ENCODE measurements at places on chromosomes 12 and 14.

GRCh38 chr14:77708749-77709148 lies 846 bp downstream of the SLIRP start:
- DNase-seq: no peak

DNA sequence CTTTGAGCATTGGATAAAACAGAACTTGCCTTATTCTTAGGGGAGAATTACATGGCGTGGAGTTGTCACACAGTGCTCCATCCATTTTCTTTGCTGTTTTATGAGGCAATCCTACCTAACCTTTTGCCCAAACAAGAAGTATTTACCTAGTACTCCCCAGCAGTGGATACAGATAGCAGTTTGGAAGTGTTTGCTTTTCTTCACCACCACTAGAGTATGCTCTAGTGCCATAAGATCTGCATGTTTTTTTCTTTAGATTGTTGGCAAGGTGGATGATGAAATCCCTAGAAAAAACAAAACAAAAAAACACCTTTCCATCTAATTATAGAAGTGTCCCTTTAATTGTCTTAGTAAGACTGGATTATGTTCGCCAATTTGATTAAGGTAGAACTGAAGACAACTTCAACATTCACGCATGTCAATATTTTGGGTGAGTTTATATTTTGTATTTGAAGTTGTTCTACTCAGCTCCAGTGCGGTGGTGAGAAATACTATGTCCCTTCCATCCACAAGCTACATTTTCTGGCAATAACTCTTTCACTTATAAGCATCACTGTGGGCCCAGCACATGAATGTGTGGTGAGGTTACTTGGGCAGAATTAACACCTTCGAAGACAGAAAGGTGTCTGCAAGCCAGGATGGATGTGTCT lies 23.6 kb upstream of the TMEM260 start:
- no peak for DNase-seq

GRCh38 chr14:63174760-63175191 lies 29.5 kb upstream of the RHOJ start:
- DNase-seq: no peak

- DNase-seq: no peak
Measured at GRCh38 chr12:59724011-59724695, 128.3 kb downstream of the SLC16A7 start.

GRCh38 chr12:6914246-6914946 lies at the start of gene ENO2:
Gene ENO2, plus strand, starts transcription at chr12:6914580. Its CDS starts 1,253 bp downstream, at chr12:6915833.
- DNase-seq: peak; percentile 51

- DNase-seq: no peak
Measured at GRCh38 chr12:110844551-110845338, 2.0 kb upstream of the CCDC63 start.

GRCh38 chr12:117052386-117053049 lies 46.7 kb downstream of the TESC start:
- no peak for DNase-seq

- no peak for DNase-seq
Measured at GRCh38 chr12:106044773-106045172, 94.0 kb downstream of the NUAK1 start.

- no peak for DNase-seq
Measured at GRCh38 chr12:24386836-24387235, 437.4 kb upstream of the SOX5 start.

DNA sequence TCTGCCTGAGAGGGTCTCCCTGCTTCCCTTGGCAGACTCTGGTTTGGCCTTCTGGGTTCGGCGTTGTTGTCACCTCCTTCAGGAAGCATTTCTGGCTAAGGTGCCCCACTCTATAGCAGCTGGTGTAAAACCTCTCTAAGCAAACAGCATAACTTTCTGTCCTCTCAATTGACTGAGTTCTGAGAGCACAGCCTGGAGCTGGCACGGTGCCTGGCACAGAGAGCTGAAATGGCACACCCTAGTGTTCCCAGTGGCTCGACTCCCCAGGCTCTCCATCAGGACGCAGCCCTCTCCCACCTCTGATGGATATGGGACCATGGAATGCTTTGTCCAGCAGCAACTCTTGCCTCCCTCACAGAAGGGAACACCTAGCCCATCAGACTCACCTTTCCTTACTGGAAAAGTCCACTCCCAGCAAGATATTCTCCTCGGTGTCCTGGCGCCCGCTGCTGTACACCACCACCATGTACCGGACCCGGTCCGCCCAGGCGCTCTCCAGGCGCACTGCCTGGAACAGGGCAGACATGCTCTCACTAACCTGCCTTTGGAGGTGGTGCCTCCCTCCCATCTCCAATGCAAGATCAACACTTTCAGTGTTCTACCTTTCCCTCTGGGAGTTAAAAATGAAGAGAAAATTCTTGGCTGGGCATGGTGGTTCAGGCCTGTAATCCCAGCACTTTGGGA lies 40.6 kb downstream of the SSH1 start:
- no peak for DNase-seq

GRCh38 chr12:6540181-6540877 lies 6.0 kb downstream of the GAPDH start:
- DNase-seq: no peak

- no peak for DNase-seq
Measured at GRCh38 chr12:124804011-124804621, 59.5 kb downstream of the SCARB1 start.

DNA sequence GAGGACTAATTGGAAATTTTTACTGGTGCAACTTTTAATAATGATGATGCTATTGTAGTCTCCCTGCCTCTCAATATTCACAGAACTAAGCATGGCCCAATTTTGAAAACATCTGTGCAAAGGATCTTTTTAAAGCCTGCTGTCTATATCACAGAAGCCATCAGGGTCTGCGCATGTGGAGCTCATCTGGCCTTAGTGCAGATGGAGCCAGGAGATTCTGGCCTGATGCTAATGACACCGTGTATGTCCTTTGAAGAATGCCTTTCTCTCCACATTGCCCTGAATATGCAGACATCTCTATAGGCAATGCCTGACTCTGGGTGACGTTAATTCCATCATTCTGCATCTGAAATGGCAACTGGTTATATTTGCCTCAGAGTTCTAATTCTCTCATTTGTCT lies 1205.9 kb downstream of the AACS start:
- DNase-seq: no peak

All from stimulated activated CD8-positive, alpha-beta memory T cell treated with anti-CD3 and anti-CD28 coated beads, Interleukin-15, amount 100 ng/mL, for 1 hour (primary cell).